Stimulated activated CD8-positive, alpha-beta memory T cell treated with anti-CD3 and anti-CD28 coated beads, Interleukin-12 subunit alpha, Interleukin-12 subunit beta, amount 100 ng/mL, for 4 hours (primary cell): ENCODE measurements at places on chromosomes 3 and 15.
A peak's percentile ranks its signal among the peaks of the same experiment; 100 is the strongest.

DNA sequence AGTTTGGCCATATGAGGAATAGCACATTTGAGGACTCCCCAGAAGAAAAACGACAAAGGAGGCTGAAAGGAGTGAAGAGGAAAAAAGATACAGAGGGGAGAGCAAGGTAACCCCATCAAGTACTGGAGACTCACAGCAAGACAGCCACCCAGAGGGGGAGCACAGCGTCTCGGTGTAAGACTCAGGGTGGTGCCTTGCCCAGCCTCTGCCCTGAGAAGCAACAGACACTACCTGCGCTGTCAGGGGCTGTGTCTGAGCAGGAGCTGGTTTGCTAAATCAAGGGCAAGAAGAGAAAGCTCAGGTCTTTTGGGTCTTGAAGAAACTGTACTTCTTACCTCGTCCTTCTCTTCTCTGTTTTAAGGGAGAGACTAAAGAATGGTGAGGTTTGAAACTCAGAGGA, 27.9 kb downstream of the FBXO45 start:
- no peak for DNase-seq

DNA sequence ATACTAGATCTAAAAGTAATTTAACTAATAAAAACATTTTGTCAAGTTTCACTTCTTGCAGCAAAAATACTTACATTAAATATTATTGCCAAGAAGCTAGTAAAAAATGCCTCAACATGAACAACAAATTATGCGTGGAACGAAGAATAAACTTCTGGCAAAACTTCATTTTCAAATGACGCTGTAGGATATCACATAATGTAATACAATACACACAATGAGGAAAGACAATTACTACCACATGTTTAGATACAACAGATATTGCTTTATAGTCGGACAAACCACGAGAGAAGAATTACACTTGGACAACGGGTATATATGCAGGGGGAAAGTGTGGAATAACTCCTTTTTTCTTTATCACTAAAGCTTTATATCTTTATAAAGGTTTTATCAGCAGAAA, 21.6 kb downstream of the P3H2 start:
- no peak for DNase-seq

GRCh38 chr3:105108823-105109222, 257.9 kb upstream of the ALCAM start:
- DNase-seq = no peak

GRCh38 chr3:14810070-14810791, 8.5 kb upstream of the FGD5 start:
- DNase-seq = no peak

GRCh38 chr3:64158334-64158733, 66.9 kb downstream of the PRICKLE2 start:
- DNase-seq = no peak

DNA sequence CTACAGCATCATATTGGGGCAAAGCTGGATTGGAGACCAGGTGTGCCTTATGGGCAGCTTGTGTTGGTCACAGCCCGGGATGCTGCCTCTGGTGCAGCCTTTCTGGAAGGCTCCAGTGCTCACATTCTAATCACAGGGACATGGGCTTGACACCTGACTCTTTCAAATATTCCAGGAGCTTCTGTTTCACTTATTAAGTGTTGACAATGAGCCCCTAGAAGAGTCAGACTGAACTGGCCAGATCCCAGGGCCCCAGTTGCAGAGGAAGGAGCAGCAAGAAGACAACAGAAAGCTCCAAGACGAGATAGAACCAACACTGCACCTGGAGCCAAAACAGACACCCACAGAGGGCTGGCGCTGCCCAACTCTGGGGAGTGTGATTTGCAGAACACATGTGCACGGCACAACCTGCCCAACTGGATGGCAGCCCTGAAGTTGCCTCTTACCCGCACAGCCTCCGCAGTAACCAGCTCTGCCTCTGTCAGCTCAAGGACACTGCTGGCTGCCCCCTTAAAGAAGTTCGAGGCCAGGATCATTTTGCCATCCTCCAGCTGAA, 30.3 kb downstream of the ALDH1L1 start:
- no peak for DNase-seq

GRCh38 chr3:79886204-79886603, 118.4 kb upstream of the ROBO1 start:
- no peak for DNase-seq

DNA sequence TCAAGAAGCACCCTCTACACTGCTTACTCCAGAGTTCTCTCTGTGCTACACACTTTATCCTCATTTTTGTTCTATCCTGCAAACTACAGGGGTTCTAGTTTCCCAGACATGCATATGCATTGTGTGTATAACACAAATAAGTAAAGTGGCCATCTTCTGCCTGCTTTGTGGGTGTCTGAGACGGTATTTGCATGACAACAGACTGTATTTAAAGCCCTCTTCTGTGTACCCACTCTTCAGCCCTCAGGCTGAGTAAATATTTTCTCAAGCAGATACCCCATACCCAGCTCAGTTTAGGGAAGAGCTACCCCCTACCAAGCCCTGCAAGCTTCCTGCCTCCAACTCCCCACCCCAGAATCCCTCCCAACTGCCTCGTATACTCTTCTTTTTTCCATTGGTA, 31.7 kb downstream of the SYNPR start:
- no peak for DNase-seq

DNA sequence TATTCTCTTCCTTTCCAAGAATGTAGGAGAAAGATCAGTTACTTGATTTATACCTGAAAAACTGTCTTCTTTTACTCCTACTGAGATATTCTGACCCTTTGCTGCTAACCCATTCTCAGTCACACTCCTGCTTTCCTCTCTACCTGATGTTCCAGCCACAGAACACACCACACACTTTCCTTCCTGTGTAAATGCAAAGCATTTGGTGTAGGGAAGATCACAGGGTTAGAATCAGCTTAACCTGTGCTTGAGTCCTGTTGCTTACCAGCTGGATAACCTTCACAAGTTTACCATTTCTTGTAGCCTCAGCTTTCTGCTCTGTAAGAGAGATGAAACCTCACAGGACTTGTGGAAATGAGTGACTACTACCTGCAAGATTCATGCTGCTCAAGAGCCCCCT, 489.8 kb upstream of the GOLIM4 start:
- no peak for DNase-seq

GRCh38 chr3:134212967-134213665, 37.5 kb downstream of the RYK start:
- DNase-seq = peak; percentile 63

- DNase-seq = no peak
Measured at GRCh38 chr3:65126527-65127410, 439.0 kb upstream of the ADAMTS9 start.

DNA sequence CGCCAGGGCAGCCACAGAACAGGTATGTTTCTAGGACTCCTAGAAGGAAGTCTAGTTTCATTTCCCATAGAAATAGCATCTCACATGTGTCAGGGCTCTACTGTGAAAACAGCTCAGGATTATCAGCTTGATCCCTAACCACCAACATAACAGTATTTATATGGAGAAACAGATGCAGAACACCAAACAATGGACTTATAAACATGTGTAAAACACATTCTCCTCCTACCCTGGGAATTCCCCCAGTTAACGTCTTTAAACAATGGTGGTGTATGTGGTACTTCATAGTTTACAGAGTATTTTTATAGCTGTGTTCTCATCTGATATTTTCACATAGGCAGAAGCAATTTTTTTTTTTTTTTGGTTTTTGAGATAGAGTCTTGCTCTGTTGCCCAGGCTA, 9.7 kb downstream of the TNFSF10 start:
- DNase-seq = no peak

DNA sequence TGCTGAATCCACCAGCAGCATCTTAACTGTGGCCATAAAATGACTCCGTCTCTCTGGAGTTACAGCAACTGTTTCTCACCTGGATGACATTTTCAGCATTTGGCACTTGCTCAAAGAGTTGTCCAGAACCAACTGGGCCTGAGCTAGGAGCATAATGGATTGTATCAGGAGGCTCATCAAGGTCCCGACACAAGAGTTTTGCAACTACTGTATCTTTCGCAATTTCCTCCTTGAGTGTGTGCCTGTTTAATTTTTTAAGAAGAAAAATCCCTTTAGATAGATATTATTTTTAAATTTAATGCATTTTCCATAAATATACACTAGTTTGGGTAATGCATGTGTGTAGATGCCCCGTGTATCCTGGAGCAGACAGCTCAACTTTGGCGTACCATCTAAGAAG, 44.3 kb upstream of the C3orf49 start:
- no peak for DNase-seq
